Left renal cortex interstitium (tissue), 4 donors: ENCODE measurements at places on chromosomes 2 and 18. TPM values are rescaled to one million over a fixed set of nuclear protein-coding genes. Genes with fewer than 3 reads are reported as not detected.

DNA sequence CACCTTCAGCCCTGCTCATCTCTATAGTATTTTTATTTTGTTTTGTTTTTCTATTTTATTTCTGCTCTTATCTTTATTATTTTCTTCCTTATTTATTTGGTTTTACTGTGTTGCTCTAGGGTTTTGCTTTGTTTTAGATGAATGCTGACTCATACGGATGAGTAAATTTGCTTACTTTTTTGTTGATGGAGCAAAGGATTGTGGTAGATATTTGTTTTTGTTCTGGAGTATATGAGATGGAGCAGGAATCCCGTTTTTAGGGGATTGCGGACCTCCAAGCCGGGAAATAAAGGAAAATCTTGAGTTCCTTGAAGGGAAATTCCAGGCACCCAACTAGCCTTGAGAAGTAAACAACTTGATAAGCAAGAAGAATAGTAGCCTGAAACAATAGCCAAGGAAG, 15.3 kb upstream of the COLEC12 start:
- DNase-seq: no peak

DNA sequence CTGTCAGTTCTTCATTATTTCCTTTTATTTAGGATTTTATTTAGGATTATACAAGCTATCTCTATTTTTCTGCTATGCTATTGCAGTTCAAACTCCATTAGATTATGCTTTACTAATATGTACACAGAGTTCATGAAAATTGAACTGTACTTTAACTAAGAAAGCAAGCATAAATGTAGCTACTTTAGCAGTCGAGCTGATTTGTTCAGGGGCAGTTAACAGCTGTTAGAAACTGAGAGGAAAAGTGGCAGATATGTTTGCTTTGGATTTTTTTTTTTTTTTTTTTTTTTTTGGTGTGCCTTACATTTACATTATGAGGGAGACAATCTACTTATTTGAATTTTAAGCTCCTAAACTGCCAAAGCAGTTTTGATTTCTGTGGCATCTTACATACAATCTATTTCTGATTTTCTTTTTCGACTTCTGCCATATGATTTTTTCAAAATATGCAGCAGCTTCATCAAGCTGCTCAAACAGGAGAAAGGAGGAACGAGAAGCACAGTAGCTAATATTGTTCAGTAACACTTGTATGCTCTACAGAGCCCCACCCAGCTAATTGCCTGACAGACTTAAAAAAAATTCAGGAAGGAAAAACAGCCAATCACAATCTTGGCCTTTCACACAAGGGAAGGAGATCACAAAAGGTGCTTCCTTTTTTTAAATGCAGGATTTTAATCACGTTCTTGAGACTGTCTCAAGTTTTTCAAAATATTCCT, 233.4 kb upstream of the SIX3 start:
- DNase-seq: no peak

DNA sequence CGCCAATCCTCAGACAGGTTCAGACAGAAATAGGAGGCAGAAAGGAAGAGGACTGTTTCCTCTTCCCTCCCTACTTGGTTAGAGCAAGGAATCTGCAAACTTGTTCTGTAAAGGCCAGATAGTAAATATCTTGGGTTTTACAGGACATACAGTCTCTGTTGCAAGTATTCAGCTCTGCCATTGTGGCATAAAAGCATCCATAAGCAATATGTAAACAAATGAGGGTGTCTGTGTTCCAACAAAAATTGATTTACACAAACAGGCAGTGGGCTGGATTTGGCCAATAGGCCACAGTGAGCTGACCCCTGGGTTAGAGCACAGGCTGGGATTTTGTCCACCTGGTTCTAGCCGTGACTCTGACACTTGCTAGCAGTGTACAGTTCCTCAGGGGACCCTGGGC, 89.4 kb downstream of the NRP2 start:
- DNase-seq: no peak

Gene ARHGEF4
- 5.6 TPM for polyA plus RNA-seq

GRCh38 chr2:25996844-25997243, 14.5 kb upstream of the KIF3C start:
- no peak for DNase-seq

GRCh38 chr2:223580951-223581350, 21.2 kb downstream of the SCG2 start:
- DNase-seq: no peak

DNA sequence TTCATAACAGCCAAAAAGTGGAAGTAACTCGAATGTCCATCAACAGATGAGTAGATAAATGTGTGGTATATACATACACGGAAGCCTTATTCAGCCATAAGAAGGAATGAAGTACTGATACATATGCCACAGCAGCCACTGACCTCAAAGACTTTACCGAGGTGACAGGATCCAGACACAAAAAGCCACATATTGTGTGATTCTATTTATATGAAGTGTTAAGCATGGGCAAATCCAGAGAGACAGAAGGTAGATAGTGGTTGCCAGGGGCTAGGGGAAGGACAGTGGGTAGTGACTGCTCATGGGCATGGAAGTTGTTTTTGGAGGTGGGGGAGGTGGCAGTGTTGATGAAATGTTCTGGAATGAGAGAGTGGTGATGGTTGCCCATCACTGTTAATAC, 33.9 kb downstream of the ZAP70 start:
- no peak for DNase-seq

Gene WNT6
- 0.49 TPM for polyA plus RNA-seq

Gene PSMD14
- polyA plus RNA-seq: 58.8 TPM

DNA sequence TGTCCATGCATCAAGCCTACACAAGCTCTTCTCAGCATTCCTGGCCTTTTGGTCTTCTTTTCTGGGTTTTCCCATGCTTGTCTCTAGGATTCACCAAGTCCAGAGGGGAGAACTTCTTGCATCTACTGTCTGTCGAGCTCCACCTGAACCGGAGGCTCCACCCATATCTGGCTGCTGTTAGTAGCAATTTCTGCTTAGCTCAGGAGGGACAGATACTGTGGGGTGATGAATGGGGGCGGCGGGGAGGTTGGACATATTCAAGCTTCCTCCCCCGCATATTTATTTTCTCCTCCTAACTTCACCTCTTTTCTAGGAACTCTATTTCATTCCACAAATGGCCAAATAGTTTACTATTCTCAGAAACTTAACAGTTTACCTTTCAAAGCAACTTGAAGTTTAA, 163.5 kb downstream of the PTH2R start:
- DNase-seq: no peak
